ENCODE measurements at places on chromosomes 6 and 20.
A peak's percentile ranks its signal among the peaks of the same experiment; 100 is the strongest.

DNA sequence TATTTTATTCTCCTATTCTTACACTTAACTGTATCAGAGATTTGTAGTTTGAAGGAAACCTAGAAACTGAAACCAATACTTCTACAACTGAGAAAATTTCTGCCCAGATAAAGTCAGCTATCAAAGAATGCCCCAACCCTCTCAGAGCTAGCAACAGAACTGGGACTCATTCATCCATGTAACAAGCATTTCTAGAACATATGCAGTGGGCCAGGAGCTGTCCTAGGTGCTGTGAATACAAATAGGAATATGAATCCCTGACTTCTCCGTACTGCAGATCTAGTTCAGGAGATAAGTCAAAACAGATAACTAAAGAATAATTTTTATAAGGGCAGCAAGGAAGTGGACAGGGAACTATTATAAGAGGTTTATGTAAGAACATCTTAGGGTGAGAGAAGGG is 654.1 kb upstream of the NOX3 start:
- DNase-seq = no peak

DNA sequence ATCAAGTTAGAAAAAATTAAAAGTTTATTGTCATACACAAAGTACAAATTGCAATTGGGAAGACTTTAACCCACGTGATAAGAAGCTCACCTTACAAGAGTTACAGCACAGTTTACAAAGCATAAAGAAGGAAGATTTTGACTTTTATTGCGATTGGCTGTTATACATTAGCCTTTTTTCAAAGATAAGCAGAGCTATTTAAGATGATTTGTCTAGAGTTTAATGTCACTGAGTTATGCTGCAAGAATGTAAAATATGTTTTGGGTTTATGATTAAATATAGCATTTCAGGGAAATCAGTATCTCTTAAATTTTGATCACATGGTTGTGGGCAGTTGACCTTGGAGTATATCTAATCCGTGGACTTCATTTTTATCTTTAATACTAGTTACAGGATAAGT is 664.2 kb upstream of the PTCHD4 start:
- DNase-seq = no peak

DNA sequence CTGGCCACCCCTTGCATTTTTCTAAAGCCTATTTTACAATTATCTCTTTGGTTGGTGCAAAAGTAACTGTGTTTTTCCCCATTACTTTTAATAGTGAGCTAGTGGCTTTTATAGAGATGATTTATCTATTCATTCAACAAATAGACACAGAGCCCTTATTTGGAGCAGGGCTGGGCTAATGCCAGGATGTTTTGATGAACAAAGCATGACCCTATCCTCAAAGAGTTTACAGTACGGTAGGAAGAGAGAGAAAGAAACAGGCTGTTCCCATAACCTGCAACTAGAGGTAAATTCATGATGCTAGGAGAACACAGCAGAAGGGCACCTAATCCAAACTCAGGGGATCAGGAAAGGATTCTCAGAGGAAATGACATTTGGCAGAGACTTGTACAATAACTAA is 37.3 kb upstream of the UST start:
- no peak for DNase-seq

DNA sequence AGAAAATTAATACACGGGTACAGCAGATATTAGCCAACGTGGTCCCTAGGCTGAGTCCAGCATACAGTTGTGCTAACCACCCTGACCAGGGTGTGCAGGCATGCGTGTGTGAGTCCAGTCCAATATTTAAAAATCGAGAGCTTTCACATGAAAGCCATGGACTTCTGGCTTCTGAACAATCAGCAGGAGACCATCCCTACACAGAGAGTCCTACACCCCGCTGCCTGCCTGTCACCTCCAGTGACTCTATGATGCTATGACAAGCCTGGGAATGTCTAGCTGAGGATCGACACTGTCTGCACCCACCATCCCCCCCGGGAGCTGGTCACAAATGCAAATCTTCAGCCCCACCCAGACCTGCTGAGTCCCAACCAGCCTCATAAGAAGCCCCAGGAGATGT is 7.9 kb downstream of the ACSS1 start:
- DNase-seq = no peak

GRCh38 chr20:48164566-48165400 is 379.5 kb upstream of the SULF2 start:
- DNase-seq = no peak

- no peak for DNase-seq
Observed at GRCh38 chr6:46749731-46750130, 3.0 kb downstream of the ANKRD66 start.

DNA sequence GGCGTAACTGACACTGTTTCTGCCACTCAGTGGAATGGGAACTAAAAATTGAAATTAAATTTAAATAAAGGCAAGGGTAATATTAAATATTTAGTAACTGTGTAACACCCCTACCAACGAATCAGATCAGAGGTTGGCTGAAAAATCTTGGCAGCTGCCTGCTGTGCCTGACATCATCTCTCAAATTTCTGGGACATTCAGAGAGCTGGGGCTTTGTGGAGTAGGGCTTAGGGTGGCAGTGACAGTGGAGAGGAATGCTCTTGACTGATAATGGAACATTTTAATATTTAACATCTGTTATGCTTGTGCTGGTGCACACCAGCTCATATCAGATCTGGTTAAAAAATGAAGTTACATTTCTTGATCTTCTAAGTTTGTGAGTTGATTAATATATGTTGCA is 62.2 kb downstream of the RFPL4B start:
- DNase-seq = no peak

DNA sequence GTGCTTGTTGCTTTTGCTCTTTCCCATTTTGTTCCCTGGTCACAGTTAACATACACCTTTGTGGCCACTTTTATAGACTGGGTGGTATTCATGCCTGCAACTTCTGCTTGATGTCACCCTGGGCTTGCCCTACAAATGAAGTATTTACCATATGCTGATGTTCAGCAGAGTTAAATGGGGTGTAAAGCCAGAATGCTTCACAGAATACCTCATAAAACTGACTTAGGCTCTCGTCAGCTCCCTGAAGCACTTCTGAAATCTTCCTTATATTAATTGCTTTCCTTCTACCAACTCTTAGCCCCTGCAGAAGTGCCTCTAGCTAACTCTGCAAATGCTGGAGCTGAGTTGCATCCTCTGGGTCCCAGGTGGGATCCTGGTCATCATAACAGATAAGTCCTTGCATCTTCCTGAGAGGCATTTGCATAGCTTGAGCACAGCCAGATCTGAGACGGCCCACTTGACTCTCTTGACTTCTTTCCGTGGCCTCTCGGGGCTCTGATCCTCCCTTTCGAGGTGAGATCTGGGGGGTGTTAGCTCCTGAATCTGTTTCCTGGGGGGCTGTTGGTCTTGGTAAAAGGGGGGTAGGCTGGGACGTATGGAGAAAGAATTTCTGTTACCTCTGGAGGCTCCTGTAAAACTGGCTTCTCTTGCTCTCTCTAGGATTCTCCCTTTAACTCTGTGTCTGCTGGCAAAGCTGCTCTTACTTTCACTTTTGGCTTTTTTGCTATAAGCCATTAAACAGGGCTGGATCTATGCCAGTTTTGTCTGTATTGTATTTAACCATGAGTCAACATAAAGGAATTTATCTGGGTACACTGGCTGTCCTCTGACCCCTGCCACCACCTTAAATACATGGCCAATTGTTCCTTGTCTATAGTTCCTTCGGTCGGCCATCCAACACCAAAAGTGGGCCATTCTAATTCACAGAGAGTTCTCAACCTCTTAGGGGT is 223.0 kb upstream of the SYNCRIP start:
- peak; percentile 14 for DNase-seq

DNA sequence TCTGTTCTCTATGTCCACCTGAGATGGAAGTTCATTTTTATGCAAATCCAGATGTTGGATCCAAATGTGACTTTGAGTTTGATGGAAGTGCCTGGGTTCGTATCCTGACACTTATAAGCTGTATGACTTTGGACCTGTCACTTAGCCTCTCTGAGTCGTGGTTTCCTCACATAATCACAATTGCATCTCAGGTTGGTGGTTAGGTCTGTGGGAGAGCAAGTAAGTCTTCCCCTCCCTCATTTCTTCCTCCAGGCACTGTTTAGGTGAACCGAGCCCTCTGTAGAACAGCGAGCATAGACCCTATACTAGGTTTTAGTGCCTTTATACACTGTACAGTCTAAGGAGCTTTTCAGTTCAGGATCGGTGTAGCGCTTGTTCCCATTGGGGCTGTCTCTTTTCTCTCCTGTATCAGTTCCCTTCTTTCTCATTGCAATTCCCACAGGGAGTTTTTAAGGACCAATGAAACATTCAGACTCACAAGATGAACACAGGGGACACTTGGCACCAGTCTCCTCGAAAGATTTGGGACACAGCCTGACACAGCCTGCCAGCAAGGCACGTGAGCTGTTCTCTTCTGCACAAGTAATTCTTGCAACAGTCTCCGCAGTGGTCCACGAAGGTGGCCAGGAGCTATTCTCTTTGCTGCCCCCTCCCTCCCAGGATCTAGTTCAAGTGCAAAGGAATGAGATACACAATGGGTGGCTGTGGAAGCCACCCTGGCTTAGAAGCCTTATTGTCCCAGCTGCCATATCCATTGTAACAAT is 11.8 kb downstream of the TOX2 start:
- no peak for DNase-seq

GRCh38 chr6:161013695-161014094 is 22.1 kb downstream of the MAP3K4 start:
- DNase-seq = no peak

DNA sequence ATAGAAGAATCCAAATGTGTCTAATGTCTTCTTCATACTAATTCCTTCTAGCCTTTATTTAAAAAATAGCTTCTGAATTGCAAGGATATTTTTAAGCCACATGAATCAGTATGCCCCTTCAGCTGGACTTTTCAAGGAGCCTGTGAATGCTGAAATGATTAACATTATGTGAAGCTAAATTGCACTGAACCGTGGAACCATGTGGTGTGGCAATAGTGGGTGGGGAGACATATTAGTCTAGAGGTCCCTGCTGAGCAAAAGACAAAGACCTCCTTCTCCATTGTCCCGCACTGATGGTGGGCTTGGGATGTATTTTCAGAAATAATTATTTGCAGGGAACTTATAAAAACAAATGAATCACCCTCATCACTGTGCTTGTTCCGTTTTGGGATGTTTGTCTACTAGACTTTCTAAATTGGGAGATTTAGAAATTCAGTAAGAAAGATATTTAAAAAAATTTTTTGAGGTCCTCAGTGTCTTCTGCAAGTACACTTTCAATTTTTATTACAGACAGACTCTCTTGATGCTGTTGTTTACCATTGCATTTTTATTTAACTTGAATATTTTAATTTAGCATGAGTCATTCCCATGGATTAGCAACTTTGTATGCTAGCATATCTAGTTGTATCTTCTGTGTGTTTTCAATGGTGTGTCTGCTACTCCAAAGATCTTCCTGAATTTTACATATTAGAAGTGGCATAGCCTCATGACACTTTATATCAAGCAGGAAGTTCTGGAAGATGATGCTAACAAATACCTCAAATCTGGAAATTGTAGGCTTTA is 238.1 kb downstream of the LAMA2 start:
- no peak for DNase-seq

- DNase-seq = no peak
Observed at GRCh38 chr6:27130668-27131428, 116.7 kb upstream of the PRSS16 start.

All from NCI-H774 (cell line).